ENCODE measurements at places on chromosomes 5 and 9.
A peak's percentile ranks its signal among the peaks of the same experiment; 100 is the strongest.

DNA sequence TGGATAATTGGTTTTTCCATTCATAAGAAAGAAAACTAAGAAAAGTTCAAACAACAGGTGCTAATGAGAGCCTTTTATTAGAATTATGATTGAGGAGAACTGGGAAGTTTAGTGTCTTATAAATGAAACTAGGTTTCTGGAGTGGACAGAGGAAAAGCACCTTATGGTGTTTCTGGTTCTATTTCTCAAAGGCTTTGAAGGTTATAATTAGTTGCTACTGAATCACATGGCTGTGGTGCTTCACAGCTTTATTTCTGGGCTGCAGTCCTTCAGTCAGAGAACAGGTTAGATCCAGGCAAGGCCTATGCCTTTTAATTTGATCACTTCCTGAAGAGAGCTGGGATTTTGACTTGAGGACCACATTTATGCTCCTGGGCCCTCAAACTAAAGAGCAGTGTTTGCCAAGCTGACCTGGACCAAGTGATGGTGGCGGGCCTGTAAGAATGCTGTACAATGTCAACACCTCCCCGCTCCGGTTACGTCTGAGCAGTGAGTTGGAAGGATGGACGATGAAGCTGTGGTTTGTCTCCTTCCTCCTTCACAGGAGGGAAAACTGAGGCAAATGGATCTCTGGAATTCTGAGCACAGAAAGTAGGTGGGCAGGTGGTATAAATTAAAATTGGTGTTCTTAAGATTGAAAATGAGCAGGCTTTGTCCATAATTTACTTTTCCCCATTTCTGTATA lies 56.0 kb downstream of the ZNF462 start:
- DNase-seq = no peak

- peak; percentile 38 for DNase-seq
Observed at GRCh38 chr5:59660737-59661136, 232.8 kb downstream of the PDE4D start.

- no peak for DNase-seq
Observed at GRCh38 chr5:74095871-74096270, 469.9 kb downstream of the ARHGEF28 start.

DNA sequence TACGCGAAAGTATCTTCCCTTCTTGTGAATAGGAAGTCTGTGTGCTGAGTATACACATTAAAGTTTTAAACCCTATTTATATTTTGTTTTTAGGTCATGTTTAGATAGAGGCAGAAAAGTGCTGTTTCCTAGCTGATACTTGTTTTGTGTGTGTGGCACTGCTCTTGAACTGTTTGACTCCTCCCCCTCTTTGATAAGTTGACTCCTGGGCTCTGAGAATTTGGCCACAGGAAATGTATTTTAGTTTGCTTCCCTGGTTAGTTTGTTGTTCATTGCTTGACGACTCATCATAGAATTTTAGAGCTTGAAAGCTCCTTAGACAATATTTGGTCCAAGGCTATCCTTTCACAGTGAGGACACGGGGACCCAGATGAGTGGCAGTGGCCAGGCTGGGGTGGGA lies 2.0 kb upstream of the CDC14B start:
- peak; percentile 34 for DNase-seq

DNA sequence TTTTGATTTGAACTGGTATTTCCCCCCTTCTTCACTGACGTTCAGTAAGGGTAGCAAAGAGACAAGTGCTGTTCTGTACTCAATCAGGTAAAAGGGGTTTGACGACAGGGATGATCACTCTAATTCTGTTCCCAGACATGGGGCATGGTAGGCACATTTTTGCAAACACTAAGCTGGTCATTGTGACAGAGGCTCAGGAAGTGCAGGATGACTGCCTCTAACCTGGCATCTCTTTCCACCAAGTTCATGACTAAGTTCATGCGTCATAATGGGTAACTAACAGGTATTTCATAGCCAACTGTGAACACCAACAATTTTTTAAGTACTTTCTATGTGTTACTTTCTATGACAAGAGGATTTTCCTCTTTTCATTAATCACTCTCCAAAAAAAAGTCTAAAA lies 166.5 kb downstream of the MAPKAP1 start:
- no peak for DNase-seq

DNA sequence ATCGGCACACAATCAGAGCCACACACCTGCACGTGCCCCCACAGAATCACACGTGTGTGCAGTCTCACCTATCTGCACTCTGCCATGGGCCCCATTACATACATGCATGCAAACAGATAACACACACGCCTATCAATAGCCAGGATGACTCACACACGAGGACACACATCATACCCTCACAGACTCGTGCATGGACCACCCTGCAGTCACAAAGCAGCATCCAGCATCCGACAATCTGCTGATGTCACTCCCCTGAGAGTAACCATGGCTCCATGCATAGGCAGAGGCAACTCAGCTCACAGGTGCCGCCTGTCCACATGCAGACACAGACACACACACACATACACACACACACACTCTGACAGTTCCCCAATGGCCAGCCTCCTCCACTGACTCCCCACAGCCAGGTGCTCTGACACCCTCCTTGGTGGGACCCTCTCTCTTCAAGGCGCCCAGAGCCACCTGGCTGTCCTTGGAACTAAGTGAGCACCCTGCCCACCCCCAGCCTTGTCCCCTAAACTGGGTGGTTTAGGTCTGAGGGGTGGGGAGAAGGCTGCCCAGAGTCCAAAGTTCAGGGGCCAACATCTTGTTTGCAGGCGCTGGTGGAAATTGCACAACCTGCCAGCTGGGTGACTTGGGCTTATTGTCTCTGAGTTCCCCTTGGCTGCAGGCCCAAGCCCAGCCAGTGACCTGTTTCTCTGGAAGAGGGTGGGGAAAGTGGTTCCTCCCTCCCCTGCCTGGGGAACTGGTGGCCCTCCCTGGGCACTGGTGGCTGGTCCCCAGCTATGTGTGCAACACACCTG lies 34.6 kb upstream of the NEK6 start:
- no peak for DNase-seq

DNA sequence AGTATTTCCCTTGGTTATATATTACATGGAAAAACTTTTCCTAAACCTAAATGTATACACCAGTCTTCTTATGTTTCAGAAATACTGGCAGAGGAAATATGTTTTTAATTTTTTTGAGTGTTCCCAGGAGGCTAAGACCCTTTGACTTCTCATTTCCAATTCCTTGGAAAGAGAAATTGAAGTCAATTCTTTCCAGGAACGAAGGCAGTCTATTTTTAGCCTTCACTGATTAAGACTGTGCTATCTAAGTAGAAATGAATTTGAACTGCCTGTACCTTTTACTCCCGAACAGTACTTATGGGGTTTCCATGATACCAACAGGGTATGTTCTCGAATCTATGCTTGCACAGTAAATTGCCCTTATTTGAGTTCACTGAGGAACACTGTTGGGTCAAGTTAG lies 340.3 kb upstream of the CD180 start:
- no peak for DNase-seq

DNA sequence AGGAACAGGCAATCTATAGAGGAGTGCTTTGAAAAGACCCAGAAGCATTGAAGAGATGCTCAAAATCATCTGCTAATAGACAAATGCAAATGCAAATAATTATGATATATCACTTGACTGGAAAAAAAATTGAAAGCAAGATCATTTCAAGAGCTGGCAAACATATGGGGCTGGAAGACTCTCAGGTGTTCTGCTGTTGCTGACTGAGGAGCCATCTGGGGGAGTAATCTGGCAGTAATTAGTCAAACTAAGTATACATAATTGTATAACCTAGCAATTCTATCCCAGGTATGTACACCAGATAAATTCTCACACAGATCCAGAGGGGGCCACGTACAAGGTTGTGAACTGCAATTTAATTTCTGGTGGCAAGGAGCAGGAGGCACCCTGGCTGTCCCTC lies 4.6 kb upstream of the HMHB1 start:
- DNase-seq = no peak

DNA sequence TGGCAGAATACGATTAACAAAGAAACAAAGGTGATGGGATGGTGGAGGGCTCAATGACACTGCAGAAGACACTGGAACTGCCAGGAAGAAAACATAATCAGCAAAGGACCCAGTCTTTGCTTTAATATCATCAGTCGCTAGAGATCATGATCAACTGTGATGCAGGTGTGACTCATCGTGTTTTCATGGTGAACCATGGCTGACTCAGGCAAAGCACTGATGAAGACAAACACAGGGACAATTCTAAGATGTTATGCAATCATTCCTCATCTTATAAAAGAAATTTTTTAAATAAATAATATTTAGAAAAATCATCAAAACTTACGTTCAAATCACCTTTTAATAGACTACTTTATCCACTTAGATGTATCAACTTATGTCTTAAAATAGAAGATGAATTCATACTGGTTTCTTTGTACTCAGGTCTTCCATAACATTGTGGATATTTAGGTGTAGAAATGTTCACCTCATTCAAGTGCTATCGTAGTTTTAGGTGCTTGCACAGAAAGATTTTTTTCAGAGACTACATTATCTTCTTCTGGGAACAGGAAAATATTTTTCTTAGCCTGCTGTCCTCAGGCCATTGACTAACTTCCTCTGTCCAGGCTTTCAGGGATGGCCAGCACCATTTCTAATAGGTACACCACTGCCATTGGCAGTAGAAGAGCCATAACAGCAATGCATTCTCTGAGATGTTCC lies 673.4 kb upstream of the MEF2C start:
- DNase-seq = no peak

- no peak for DNase-seq
Observed at GRCh38 chr5:135371622-135372232, 27.3 kb downstream of the MACROH2A1 start.

All from GM23338 (cell line).